ENCODE measurements at places on chromosomes 2 and 18.
A peak's percentile ranks its signal among the peaks of the same experiment; 100 is the strongest.

GRCh38 chr2:46032161-46032813 is 264.9 kb upstream of the EPAS1 start:
- H3K4me3 ChIP-seq = no peak overlapping the region
- peak overlapping the region; percentile 28 for H3K27ac ChIP-seq
- no peak for DNase-seq
- H3K36me3 ChIP-seq = peaks cover 11% of the 10 kb centered on the region
- H3K4me1 ChIP-seq = no peaks in the 10 kb centered on the region

DNA sequence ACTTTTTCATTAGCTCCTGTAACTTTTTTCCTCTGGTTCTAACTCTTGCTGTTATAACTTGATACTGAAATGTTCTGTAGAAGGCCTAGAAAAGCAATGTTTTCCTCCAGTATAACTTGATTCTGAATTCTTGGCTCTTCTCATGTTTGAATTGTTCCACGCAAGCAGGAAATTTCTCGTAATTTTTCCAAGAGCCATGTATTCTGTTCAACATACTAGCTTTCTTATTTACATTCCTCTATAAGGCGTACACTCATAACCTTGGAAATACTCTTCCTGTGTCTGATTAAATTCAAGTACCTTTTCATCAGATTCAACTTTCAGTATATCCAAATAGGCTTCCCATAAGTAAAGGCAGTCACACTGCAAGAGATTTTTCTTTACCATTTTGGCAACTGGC is 109.1 kb downstream of the SMAD2 start:
- DNase-seq = no peak
- no peaks in the 10 kb centered on the region for H3K27me3 ChIP-seq
- no peak overlapping the region for H3K4me3 ChIP-seq
- H3K36me3 ChIP-seq = no peaks in the 10 kb centered on the region
- no peaks in the 10 kb centered on the region for H3K4me1 ChIP-seq

DNA sequence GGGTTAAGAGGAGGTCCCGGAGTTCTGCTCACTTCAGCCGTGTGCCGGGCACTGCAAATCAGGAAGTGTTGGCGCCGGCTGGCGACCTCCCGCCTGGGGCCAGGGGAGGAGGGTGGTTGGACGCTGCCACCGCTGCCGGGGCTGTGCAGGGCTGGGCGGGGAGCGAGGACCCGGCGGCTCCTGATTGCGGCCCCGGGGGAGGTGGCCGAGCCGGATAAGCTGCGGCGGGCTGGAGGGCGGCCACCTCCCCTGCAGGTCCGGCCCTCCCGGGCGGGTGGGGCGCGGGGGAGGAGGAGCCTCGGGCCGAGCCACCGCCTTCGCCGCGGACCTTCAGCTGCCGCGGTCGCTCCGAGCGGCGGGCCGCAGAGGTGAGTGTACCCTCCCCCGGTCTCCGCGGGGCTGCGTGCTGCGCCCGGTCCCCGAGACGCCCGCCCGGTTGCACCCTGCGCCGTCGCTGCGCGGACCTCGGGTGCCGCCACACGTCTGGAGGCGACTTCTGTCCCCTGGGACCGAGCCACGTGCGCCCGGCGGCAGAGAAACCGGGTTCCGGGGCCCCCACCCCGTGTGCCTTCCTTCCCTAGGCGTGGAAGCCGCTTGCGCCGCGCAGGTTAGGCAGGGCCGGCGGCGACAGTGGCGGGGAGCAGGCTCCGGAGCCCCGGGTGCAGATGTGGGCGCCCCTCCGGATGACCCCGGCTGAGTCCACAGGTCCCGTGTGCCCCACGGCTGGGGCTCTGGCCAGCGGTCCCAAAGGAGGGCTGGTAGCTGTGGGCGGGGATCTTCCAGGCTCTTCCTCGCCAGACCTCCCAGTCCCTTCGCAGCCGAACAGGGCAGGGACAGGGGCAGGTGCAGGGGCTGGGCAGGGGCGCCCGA is at the start of gene STEAP3:
Gene STEAP3, plus strand, starts transcription at position 314 of the 870 bp plus-strand sequence. CDS start 7,179 bp downstream, outside the sequence.
- peak; percentile 92 for DNase-seq
- H3K27me3 ChIP-seq = peaks cover 9% of the 10 kb centered on the region
- H3K4me1 ChIP-seq = peaks cover 9% of the 10 kb centered on the region
- peak within 1 kb of the TSS; percentile 60 for H3K4me3 ChIP-seq

DNA sequence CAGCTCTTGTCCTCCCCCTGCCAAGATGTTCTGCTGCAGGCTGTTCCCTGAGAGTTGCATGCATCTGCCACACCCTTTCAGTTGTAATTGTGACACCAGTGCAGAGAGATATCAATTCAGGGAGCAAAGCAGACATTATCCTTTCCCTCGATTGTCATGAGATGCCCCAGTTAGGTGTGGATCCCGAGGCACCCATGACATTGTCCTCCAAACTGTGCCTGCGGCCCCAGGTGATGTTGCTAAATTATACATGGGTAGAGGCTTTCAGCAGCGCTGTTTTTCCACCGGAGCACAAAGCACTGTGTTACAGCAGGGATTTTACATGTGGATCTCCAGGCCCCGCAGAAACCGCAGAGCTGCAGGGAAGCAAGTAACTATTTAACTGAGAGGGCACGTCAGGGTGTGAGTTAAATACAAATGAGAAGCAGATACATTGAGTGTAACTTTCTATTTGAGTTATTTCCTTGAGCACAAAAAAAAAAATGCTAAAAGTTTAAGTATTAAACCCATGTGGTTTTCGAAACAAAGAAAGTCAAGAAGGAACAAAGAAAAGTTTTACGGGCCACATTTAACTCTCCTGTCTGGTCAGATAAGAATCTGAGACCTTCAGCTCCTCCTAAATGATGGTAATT is 90.3 kb upstream of the BCL2L11 start:
- H3K36me3 ChIP-seq = no peaks in the 10 kb centered on the region
- no peaks in the 10 kb centered on the region for H3K27me3 ChIP-seq
- no peaks in the 10 kb centered on the region for H3K4me1 ChIP-seq
- no peak overlapping the region for H3K27ac ChIP-seq

- DNase-seq = no peak
- no peaks in the 10 kb centered on the region for H3K27me3 ChIP-seq
- H3K4me1 ChIP-seq = no peaks in the 10 kb centered on the region
- H3K4me3 ChIP-seq = no peak overlapping the region
- no peaks in the 10 kb centered on the region for H3K36me3 ChIP-seq
Observed at GRCh38 chr18:477565-477964, 22.9 kb downstream of the COLEC12 start.

DNA sequence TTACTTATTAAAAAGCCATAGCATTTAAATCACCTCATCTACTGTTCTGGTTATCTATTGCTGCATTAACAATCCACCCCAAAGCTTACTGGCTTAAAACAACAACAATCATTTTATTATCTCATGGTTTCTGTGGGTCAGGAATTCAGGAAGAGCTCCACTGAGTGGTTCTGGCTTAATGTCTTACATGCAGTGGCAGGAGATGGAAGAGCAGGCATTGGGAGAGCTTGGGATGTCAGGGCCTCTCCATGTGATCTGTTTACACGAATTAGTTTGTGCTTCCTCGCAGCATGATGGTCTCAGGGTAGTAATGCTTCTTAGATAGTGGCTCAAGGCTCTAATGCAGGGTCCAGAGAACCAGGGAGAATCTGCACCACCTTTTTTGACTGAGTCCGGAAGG is 14.4 kb upstream of the REL start:
- peaks cover 19% of the 10 kb centered on the region for H3K4me1 ChIP-seq
- no peaks in the 10 kb centered on the region for H3K36me3 ChIP-seq
- no peak overlapping the region for H3K4me3 ChIP-seq
- DNase-seq = no peak

GRCh38 chr2:42618972-42619371 is 50.5 kb downstream of the MTA3 start:
- no peak for DNase-seq
- H3K27me3 ChIP-seq = no peaks in the 10 kb centered on the region
- no peaks in the 10 kb centered on the region for H3K36me3 ChIP-seq
- no peaks in the 10 kb centered on the region for H3K4me1 ChIP-seq

- no peaks in the 10 kb centered on the region for H3K27me3 ChIP-seq
- no peaks in the 10 kb centered on the region for H3K4me1 ChIP-seq
- H3K4me3 ChIP-seq = no peak overlapping the region
- H3K36me3 ChIP-seq = no peaks in the 10 kb centered on the region
- DNase-seq = no peak
Observed at GRCh38 chr2:28981620-28982376, 700 bp downstream of the TOGARAM2 start.

DNA sequence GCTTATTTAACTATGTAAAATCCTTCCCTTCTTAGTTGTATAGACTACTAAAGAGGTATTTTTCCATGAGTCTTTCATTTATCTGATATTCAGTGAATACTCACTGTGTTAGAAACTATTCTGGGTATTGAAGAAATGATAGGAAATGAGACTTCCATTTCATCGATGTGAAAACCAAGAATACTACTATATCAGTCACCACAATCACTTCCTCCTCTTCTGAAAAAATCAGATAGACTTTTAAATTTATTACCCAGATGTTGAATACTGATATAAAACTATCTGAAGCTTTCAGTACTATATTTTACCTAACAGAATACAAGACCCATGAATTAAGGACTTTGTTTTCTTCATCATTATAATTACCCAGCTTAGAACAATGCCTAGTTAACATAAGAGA is 1801.1 kb upstream of the CELF4 start:
- DNase-seq = no peak
- no peaks in the 10 kb centered on the region for H3K27me3 ChIP-seq
- no peak overlapping the region for H3K4me3 ChIP-seq
- no peak overlapping the region for H3K27ac ChIP-seq

DNA sequence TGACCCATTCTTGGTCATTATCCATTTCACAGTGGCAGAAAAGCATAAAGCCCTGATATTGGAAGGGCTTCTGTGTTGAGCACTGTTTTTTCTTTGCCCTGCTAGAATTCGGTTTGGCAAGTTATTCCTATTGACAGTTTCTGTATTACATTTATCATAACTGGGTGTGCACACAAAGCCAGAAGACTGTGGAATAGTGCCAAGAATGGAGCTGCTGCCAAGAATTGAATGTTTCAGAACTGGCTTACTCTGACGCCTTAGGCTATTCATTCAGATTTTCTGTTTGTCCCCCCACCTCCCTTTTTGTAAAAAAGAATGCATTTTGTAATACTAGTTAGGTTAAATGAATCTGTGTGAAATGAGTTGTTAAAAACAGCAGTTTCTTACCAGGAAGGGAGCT is 12.7 kb downstream of the KDM3A start:
- peaks cover 100% of the 10 kb centered on the region for H3K36me3 ChIP-seq
- DNase-seq = no peak
- no peak overlapping the region for H3K4me3 ChIP-seq
- no peaks in the 10 kb centered on the region for H3K27me3 ChIP-seq

DNA sequence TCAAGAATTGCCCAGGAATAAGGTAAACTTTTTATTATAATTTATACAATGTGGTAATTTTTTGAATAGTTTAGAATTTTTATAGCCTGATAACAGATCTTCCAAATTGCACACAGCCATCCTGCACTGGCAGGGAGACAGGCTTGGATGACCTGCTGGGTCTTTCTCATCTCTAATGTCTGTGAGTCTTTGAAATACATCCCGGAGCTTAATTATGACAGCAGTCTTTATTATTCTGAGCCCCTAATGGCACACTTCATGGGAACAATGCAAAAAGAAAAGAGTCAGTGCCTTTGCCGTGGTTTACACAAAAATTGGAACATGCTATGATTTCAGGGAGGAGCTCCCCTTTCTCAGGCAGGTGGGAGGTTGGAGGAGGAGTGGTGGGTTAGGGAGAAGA is 71.0 kb downstream of the TMEM182 start:
- H3K27me3 ChIP-seq = no peaks in the 10 kb centered on the region
- DNase-seq = no peak
- H3K36me3 ChIP-seq = no peaks in the 10 kb centered on the region
- no peak overlapping the region for H3K4me3 ChIP-seq

DNA sequence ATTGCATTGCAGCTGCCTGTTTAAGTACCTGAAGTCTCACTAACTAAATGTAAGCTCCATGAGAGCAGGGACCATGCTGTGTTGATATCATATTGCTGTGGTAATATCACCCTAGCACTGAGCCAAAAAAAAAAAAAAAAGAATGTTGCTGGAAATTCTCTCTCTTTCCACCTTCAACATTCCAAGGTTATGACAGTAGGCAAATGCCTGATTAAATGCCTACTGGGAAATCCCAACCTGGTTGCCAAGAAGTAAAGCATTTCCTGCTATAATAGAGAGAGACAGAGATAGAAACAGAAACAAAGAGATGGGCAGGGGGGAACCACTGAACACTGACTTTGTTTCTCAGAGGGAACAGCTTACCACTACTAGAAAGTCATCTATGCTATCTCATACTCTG is 1604.2 kb downstream of the LRP1B start:
- DNase-seq = no peak
- no peak overlapping the region for H3K27ac ChIP-seq
- no peak overlapping the region for H3K4me3 ChIP-seq
- H3K4me1 ChIP-seq = no peaks in the 10 kb centered on the region
- no peaks in the 10 kb centered on the region for H3K27me3 ChIP-seq

- no peak overlapping the region for H3K4me3 ChIP-seq
- no peak for DNase-seq
- H3K4me1 ChIP-seq = no peaks in the 10 kb centered on the region
- H3K27ac ChIP-seq = no peak overlapping the region
- no peaks in the 10 kb centered on the region for H3K27me3 ChIP-seq
- H3K36me3 ChIP-seq = no peaks in the 10 kb centered on the region
Observed at GRCh38 chr2:23524261-23524706, 139.3 kb downstream of the KLHL29 start.

DNA sequence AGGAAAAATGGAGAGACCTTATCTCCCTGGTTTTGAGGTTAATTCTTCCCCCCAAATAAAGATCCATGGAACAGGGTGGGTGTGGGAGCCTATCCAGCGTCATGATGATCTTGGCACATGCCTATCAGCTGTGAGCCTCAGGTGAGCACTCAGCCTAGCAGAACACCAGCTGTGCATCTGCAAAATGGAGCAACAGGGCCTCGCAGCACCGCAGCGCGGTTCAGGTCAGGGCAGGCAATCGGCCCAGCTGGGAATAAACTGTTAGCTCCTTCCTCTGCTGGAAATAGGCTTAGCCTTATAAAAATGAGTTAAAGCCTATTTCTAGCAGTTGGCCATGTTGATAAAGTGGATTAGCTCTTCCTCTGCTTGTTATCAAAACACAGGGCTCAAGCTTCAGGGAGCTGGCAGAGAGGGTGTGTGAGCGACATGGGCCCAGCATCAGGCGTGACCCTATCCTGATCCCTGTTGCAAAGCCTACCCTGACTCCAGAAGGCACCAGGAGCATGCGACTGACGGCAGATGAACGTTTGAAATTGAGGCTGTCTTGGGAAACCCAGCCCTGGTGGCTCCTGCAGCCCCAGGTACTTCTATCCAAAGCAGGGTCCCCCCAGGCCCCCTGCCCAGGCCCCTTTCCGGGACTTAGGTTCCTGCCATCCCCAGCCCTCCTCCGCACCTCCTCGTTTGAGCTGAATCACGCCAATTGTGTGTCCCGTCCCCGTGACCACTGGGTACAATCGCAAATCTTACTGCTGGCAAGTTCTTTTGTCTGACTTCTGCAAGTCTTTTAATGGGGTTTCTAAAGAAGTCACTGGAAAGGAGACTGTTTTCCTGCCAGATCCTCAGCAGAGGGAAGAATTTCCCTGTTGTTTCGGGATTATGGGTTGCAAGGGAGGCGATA is 35.4 kb downstream of the ARHGEF4 start:
- H3K36me3 ChIP-seq = no peaks in the 10 kb centered on the region
- H3K27me3 ChIP-seq = no peaks in the 10 kb centered on the region
- no peaks in the 10 kb centered on the region for H3K4me1 ChIP-seq
- no peak overlapping the region for H3K4me3 ChIP-seq

Data from spleen (tissue), 13 donors.